ENCODE measurements at places on chromosomes 7 and 10.

- DNase-seq, result no peak
These were observed 23.5 kb downstream of the NPFFR1 start for GRCh38 chr10:70260259-70260658.

GRCh38 chr7:137449016-137449415 lies 105.5 kb upstream of the PTN start:
- DNase-seq, result no peak

- peak; percentile 74 for DNase-seq
These were observed 124.5 kb upstream of the RET start for GRCh38 chr10:42952349-42952748.

GRCh38 chr7:115678086-115678982 lies 352.2 kb downstream of the TFEC start:
- no peak for DNase-seq

DNA sequence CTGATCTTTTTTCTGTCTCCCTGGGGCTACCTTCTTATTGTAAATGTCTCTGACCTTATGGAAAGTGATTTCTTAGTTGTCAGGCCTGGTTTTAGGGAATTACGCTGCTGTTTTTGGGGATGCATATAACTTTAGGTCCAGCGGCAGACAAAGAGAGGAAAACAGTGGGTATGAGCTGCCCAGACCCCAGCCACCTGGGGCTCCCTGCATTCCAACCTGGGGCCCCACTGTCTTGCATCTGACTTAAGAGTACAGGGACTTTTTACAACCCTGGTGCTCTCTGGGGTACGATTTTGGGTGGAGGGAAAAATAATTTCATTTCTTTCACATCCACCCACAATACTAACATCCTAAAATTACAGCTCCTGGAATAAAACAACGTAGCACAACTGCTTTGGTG lies 119.4 kb downstream of the PRPF18 start:
- no peak for DNase-seq

DNA sequence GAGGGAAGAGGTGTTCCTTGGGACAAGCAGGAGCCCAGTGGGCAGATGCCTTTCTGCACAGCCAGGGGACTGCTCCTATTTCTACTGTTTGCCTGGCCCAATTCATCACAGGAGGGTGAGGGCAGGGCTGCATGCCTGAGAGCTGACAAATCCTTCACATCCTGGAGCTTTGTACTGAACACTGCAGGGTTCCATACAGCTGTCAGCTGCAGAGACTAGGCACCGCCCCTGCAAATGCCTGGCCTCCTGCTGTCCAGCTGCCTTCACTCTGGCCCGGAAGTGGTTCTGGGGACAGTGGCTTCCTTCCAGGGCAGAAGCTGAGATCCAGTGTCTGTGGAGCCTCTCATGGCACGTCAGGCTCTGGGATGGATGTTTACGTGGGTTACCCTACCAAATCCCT lies 470.7 kb downstream of the DNAJB6 start:
- no peak for DNase-seq

DNA sequence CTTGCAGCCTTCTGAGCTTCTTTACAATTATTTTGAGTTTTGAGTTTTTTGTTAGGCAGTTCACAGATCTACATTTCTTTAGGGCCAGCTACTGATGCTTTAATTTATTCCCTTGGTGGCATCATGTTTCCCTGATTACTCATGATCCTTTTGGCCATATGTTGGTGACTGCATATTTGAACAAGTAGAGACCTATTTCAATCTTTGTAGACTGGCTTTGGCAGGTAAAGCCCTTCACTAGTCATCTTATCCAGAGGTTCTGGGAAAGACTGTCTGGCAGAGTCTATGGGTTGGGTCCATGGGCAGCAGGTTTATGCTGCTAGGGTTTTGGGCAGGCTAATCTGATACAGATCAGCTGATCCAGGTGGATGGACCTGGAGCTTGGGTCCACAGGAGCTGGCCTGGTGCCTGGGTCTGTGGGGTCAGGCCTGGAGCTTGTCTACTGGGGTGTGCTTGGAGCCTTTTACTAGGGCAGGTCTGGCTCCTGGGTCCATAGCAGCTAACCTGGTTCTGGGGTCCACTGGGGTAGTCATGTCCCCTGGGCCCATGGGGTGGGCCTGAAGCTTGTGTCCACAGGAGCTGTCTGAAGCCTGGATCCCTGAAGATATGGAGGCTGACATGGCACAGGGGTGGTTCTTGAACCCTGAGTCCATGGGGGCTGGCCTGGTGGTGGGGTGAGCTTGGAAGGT lies 72.7 kb downstream of the GPR85 start:
- no peak for DNase-seq

DNA sequence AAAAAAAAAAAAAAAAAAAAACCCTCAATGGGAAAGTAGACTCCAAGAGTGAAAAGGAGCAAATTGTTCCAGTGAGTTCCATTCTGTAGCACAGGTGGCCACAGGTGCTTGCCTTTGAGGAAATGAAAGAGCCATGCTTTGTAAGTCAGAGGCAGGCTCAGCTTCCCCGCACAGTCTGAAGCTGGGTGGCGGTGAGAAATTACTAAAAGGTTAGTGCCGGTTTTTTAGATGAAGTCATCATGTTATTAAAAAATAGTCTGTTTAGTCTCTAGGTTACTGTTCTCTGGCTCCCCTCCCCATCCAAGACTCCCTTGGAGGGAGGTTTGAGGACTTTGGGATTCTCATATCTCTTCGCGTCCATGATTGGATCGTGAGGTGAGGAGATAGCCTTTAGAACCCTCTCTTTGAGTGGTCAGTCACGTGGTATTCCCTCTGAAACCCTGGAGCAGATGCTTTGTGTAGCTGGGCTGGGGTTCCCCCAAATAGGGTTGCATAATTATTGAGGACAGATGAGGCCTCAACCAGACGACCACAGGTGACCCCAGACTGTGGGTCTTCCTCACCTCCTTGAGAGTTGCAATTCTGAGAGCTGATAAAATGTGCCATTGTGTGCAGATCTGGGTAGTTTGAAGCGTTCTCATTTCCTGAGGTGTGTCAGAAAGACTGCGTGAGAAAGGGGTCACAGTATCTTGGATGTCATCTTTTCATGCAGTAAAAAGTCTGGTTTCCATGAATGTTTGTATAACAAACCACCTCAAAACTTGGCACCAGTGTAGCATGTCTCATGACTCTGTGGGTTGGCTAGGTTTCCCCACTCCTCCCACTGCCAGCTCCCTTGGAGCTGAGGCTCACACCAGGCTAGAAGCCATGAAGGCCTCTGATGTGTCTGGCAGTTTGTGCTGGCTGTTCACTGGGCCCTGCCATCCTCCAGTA lies 27.1 kb downstream of the OGDH start:
- DNase-seq, result no peak

DNA sequence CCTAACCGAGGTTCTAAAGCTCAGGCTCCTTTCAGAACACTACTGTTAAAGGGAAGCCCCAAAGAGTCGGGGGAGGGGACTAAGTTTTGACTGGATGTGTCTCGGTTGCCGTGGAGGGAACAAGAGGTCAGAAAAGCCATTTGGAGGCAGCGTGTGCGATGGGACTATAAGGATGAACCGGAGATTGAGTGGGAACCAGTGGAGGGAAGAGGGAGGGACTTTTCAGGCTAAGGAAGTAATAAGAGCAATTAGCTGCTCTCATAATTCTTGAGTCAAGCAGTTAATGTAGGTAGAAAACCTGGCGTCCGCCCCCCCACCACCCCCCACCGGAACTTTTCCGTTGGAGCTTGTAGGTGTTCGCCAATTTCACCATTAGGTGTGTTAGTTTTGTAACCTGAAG lies 491 bp upstream of the AKAP9 start:
- no peak for DNase-seq

DNA sequence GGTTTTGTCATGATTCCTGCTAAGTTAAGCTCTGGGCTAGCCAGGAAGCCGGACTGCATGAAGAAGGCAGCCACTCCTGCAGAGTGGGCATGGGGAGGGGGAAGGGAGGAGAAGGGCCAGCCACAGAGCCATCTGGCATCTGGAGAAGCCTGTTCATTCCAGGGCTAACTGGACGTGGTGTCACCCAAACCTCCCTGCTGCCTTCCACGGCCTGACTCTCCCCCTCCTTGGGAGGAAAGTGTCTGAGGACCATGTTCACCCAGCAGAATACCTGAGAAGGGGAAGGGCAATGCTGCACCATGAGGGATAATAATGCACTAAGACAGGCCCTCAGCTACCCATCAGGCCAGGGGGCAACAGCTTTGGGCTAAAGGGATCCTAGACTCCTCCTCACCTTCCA lies 15.4 kb downstream of the AQP1 start:
- no peak for DNase-seq

- DNase-seq, result no peak
These were observed 5.8 kb downstream of the ANXA7 start for GRCh38 chr10:73408061-73408460.

DNA sequence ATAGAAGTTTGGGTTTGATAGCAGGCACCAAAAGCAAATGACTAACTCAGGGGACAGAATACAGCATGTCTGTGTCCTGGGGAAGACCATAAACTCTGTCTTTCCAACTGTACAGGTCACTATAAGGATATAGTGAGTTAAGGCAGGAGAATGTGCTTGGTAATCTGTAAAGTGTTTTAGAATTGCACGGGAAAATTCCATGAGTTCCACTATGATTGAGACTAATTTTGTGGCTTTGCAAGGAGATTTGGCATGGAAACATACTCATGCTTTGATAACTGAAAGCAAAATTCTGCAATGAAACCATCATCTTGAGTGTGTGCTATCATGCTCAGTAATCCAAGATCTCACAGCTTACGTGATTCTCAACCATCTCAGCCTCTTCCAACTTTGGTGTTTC lies 152.6 kb downstream of the PKD1L1 start:
- no peak for DNase-seq

DNA sequence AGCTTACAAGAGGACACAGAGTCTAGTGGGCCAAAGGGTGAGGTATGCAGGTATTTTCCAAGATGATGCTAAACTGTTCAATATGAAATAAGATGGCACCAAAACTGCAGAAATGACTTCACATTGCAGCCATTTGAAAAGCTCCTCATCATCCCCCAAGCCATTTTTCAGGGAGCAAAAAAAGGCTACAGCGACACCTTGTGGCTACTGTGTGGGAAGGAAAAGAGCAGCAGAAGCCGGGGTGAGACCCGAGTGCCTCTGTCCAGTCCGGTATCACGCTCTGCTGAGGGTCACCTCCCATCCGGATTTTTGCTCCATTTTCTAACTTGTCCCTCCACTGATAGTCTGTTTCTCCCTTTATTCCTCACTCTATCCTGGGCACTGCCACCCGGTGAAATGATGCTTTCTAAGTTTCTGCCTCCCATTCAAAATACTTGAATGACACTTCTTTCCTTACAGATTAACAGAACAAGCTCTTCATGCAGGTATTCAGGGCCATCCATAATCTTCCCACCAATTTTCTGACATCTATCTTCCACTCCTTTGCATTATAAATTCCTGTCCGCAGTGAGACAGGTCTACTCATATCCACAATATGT lies 220.2 kb downstream of the DGKI start:
- peak; percentile 76 for DNase-seq

- DNase-seq, result no peak
These were observed 900 bp downstream of the MKLN1 start for GRCh38 chr7:131328377-131329175.

GRCh38 chr10:60828489-60828852 lies 50.2 kb downstream of the CDK1 start:
- no peak for DNase-seq

DNA sequence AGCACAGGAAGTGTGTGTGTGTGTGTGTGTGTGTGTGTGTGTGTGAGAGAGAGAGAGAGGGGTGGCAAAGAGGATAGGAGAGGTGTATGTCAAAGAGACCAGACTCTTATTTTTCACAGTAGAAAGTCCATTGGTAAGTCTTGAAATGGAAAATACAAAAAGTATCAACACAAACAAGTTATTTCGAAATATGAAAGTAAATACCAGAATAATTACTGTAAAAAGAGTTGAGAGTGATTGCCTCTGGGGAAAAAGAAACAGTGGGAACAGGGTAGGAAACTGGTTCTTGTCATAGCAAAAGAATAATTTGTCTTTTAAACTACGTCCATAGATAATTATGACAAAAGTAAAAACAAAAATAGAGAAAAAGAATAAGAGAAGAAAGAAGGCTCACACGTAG lies 29.0 kb upstream of the EIF5AL1 start:
- DNase-seq, result no peak

- peak; percentile 78 for DNase-seq
These were observed 95.1 kb upstream of the DIP2C start for GRCh38 chr10:784403-785088.

DNA sequence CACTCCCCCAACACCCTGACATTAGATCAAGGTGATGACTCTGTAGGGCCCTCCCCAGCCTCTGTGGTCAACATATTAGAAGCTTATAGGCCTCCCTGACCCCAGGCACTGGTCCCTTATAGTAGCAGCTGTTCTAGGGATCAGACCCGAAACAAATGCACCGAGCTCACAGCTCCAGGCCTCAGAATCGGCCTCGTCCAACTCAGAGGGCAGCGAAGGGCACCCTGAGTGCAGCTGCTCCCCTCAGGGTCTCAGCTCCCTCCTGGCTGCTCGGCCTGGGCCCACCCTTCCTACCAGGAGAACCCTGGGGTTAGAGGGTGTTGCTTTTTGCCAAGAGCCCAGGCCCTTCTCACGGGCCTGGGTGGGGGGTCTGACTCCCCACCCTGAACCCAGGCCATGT lies 5.0 kb downstream of the ECHS1 start:
- DNase-seq, result no peak

GRCh38 chr10:100659361-100660098 lies 85.9 kb upstream of the PAX2 start:
- DNase-seq, result no peak

DNA sequence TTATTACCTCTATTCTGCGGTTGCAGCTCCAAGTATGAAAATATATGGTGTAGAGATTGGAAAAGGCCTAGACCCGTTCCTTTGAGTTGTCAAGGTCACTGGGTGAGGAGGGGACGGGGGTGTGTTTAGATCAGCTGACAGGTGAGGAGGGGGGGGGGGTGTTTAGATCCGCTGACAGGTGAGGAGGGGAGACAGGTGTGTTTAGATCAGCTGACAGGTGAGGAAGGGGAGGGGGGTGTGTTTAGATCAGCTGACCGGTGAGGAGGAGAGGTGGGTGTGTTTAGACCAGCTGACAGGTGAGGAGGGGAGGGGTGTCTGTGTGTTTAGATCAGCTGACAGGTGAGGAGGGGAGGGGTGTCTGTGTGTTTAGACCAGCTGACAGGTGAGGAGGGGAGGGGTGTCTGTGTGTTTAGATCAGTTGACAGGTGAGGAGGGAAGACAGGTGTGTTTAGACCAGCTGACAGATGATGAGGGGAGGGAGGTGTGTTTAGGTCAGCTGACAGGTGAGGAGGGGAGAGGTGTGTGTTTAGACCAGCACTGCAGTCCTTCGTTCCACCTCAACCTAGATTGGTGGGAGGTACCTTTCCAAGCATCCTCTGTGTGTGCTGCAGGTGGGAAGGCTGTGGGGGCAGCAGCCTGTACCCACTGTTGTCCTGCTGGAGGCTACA lies 655.0 kb upstream of the ADARB2 start:
- no peak for DNase-seq

DNA sequence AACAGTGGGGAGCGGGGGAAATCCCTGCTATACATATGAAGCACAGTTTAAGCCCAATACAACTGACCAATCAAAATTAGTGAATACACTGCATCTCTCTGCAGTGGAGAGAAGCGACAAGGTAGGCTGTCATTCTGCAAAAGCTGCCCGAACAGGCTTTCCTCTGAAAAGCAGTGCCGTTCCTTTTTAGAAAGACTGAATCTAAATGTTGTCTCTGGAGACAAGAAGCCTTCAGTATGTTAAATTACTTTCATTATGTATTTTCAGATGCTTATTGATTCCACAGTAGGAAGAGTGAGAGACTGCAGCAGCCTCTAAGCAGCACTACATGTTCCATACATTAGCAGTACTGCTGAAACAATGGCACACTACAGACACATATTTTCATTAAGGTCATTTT lies at the start of gene GPR22:
TSS of gene GPR22 (plus strand) at position 129 of the 400 bp plus-strand sequence. CDS start 4,004 bp downstream, outside the sequence.
- DNase-seq, result no peak

All from glutamatergic neuron (in vitro differentiated cells).